H9 (cell line): ENCODE measurements at places on chromosomes 1 and 21.

- DNase-seq, result no peak
Observed at GRCh38 chr1:246527402-246528088, 20.5 kb upstream of the SMYD3 start.

- DNase-seq, result no peak
Observed at GRCh38 chr1:245108909-245109308, 45.9 kb upstream of the KIF26B start.

DNA sequence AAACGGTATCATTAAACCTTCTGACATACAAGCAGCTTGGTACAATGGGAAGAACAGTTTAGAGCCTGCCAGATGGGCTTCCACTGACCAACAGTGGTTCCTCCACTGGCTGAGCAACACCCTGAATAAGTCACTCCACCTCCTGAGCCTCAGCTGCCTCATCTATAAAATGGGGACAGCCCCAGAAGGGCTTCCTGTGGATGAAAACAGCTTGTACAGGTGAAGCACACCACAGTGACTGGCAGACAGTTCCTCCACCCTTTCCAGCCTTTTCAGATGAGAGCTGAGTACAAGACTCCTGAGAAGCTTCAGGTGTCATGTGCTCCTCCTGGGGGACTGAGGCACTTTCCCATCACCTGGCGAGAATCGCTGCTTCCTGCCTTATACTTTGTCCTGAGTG is 2.1 kb downstream of the CAPZB start:
- DNase-seq, result no peak

GRCh38 chr21:45747802-45748445 is 104.4 kb downstream of the PCBP3 start:
- no peak for DNase-seq

GRCh38 chr1:171116676-171117075 is 26.0 kb downstream of the FMO3 start:
- no peak for DNase-seq

GRCh38 chr1:160580221-160580812 is 1.0 kb upstream of the CD84 start:
- DNase-seq, result no peak

- DNase-seq, result peak; percentile 46
Observed at GRCh38 chr1:174114788-174115448, 44.4 kb upstream of the RABGAP1L start.
